Activated naive CD8-positive, alpha-beta T cell treated with anti-CD3 and anti-CD28 coated beads, Interleukin-2, amount 10 ng/mL, durations not matched to agents 7 days and 5 days (primary cell): ENCODE measurements at places on chromosomes 16 and 17.

DNA sequence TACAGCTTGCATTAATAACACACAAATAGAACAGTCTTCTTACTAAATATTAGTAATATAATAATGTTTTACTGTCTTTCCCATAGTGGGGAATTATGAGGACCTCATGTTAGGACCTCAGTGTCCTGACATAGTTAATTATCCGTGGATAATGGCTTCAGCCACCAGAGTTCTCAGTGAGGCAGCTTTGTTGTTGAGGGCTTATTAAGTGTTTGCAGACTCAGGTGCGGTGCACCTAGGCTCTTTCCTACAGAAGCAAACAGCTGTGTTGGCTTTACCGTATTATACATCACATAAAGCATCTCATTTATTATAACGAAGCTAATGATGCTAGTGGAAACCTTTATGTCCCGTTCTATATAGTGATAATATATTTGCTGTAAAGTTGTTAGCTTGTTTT lies 246.7 kb downstream of the FTO start:
- no peak for DNase-seq

DNA sequence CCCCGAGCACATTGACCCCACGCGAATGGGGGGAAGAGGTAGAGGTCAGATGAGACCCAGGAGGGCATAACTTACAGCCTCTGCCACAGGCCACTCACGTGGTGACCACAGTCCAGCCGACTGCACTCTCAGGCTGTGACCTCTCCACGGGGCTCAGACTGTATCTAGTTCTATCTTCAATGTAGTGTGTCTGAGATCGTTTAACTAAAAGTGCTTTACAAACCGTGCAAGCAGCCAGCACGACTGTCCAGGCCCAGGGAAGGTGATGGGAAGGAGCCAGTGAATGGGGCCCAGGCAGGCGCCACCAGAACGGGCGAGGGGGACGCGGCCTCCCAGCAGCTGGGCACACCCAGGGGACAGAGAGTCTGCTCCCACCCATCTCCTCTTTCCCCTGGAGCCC lies 108.6 kb downstream of the ANKRD11 start:
- DNase-seq: no peak

DNA sequence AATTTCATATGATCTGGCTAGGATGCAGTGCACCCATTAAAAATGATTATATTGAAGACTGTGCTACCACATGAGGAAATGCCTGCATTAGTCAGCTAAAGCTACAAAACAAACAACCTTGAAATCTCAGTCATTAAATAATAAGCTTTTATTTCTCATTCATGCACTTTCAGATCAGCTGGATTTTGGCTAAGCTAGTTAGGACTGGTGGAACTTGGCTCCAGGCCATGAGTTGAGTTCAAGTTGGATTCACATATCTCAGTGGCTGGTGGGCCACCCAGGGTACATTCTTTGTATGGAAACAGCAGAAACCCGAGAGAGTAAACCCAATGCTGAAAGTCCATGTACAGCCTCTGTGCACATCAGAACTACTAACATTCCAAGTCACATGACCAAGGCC lies 6.4 kb upstream of the SLFN12L start:
- no peak for DNase-seq

DNA sequence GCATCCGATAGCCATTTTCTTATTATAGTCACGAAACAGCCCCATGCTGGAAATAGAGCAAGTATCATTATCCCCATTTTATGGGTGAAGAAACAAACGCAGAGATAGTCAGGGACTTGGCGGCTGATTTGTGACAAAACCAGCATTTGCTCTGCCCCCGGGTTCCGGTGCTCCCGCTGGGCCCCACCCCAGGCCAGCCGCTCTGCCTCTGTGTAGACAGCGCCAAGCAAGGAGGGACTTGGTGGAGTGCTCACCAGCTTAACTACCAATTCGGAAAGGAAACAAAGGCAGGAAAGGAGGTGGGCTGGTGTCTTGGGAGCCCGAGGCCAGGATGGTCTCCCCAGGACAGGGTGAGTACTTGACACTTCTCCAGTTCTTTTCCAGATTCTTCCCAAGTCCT lies 10.0 kb downstream of the SRL start:
- DNase-seq: no peak

DNA sequence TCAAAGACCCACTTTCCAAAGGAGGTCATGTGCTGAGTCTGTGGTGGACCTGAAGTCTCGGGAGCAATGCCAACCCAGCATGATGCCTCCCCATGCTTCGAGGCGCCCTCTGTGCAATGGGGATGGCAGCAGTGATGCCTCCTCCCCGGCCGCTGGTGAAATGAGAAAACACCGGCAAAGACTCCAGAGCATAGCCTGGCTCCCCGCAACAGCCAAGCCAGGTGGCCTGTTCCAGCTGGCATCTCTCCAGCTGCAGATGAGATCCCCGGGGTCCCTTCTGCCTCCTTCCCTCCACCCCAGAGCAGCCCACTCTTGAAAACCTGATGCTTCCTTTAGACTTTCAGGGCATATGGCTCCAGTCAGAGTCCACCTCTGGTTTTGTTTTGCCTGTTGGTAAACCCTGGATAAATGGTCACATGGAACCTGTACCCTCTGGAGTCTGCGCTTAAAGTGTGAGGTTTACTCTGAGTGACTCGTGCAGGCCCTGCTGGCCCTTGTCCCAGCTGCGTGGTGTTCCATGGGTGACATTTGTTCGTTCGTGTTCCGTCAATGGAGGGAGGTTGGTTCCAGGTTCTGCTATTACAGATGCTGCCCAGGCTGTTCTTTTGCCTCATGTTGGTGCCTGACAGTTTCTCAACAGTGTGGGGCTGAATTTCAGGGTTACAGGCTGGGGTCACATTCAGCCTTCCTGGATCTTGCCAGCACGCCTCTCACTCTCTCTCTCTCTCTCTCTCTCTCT lies 181.8 kb upstream of the CIBAR2 start:
- no peak for DNase-seq

GRCh38 chr17:27665549-27665948 lies 34.6 kb downstream of the LGALS9 start:
- no peak for DNase-seq
